ENCODE measurements at places on chromosomes 11 and 22.

DNA sequence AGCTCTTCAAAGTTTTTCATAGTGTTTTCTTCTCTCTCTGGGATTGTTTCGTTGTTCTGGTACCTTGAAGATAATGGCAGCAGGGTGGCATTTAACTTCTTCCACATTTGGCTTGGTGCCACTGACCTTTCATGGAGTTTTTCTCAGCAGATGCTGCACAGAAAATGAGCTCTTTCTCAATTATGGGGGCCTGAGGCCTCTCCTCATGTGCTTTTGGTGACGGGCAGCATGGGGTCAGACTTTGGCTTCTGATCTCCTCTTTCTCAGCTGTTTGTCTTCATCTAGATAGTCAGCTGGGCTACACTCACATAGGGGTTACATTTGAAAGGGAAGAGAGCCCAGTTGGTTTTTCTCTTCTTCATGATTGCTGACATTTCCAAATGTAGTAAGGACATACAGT is 76.3 kb downstream of the FAT3 start:
- no peak for DNase-seq

- DNase-seq: no peak
Measured at GRCh38 chr11:12290477-12290922, 86.9 kb upstream of the PARVA start.

DNA sequence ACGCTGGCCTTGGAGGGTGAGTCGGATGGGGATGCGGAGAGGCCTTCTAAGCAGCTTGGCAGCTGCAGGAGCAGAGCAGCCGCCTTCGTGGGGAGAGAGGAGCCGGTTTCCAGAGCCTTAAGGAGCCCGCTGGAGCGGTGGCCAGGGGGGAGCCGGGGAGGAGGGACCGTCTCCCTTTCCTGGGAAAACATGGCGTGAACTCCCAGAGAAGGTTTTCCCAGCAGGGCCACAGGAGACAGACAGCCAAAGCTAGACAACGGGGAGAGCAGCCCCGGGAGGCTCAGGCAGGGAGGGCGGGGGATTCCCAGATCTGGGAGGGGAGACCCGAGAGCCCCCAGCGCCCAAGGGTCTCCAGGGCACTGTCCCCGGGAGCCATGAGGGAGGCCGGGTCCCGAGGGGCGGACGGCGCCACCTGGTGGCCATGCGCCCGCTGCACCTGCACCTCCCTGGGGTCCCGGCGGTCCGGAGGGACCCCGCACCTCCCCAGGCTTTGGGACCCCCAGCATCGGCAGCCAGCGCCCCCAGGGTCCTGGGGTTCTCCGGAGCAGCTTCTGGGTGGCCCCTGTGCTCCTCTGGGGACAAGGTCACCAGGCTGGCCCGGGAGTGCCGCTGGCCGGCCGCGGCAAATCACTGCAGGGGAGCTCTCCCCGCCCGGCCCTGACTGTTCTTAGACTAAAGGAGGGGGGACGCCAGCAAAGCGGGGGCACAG is 2.4 kb upstream of the SYT8 start:
- DNase-seq: no peak

DNA sequence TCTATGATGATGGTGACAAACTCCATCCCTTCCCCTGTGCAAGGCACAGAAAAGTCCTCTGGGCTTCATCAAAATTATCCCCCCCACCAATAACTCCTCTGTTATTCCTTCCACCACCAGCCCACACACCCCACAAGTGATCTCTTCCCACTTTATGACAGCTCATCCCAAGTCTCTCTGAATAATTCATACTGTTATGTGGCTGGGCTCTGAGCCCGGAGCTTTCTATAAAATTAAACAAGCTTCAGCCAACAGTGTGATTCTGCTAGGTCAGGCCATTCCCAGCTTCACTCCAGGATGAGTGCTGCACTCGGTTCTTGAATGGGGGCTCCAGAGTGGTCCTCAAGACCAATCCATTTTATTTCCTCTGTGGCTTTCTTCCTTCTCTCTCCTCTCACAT is 83.0 kb downstream of the INSC start:
- no peak for DNase-seq

- no peak for DNase-seq
Measured at GRCh38 chr22:23557467-23557866, 22.6 kb downstream of the IGLL1 start.

DNA sequence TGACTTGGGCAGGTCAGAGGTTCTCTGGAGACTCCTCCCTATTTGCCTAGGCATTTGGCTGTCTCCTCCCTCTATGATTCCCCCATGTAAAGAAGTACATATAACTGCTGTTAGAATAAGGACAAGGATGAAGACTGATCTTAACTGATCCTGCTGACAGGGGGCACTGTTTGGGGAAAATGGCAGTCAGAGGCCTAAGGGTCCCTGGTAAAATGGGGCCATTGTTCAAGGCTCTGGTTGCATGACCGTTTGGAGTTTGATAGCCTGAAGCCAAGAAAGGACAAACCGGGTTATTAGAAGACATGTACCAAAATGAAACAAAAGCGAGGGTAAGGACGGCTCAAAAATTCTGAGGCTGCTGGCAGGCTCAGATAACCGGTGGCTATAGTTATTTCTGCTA is 712.2 kb downstream of the NTM start:
- no peak for DNase-seq

DNA sequence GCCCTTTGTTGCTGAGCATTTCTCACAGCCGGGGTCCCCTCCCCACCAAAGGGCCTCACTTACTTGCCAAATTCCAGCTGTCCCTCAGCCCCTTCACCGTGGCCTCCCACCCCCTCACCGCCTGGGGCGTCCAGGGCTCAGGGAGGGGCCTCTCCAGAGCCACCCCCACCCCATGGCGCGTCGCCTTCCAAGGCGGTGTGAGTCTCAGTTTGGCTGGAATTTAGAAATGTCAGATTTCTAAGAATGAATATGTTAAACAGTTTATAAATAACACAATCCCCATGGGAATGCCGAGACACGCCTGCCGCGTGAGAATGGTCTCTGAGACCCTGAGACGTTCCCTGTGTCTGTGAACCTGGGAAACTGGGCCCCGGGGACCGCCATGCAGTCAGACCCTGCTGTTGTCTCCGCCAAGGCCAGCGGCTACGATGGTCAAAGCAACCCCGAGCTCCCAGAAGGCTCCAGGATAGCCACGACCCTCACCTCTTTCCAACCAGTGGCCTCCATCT is 28.9 kb downstream of the CELSR1 start:
- DNase-seq: no peak

GRCh38 chr11:61963282-61964057 is 4.0 kb downstream of the FTH1 start:
- peak; percentile 94 for DNase-seq

GRCh38 chr11:2507945-2508749 is 63.3 kb downstream of the KCNQ1 start:
- no peak for DNase-seq

DNA sequence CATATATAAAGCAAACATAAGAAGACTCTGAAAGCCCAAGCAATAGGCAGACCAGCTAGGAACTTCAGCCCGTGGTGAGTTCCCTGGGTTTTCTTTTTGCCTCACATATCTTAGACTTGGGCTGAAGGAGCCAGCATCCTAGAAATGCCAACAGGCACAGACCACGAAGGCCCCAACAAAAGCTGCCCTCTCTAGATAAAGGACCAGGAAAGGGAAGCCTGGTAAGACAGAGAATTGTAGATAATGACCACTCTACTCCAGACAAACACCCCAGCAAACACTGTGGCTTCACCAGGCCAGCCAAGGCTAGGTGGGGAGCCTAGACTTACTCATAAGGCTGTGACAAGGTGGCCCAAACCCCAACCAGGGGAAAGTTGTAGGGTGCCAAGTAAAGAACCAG is 11.2 kb downstream of the GAL start:
- no peak for DNase-seq

- no peak for DNase-seq
Measured at GRCh38 chr22:43172191-43172590, 14.7 kb downstream of the TTLL12 start.

- DNase-seq: peak; percentile 3
Measured at GRCh38 chr11:83508804-83509203, 222.6 kb upstream of the CCDC90B start.

DNA sequence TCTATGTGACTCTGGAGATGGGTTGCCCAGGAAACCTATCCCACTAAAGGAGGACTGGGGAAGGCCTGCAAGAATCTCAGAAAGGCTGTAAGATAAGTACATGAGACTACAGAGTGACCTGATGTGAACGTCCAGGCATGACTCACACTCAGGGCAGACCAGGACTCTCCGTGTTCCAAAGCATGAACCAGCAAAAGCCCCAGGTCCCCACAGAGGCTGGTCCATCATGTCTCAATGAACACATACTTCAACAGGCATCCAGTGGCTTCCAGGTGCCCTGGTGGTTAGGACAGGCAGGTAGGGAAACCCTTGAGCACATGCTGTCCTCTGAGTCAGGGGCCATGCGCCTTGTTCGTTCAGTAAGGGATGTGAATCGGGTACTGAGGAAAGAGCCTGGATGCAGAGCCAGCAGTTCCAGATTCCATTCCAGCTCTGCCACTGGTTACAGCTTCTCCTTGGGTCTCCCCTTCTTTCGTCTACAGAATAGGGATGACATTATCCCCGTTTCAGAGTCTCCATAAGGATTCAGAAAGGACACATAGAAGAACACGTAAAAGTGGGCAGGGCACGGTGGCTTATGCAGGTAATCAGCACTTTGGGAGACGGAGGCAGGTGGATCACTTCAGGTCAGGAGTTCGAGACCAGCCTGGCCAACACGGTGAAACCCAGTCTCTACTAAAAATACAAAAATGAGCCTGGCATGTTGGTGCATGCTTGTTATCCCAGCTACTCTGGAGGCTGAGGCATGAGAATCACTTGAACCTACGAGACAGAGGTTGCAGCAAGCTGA is 129.0 kb upstream of the TEAD1 start:
- no peak for DNase-seq

DNA sequence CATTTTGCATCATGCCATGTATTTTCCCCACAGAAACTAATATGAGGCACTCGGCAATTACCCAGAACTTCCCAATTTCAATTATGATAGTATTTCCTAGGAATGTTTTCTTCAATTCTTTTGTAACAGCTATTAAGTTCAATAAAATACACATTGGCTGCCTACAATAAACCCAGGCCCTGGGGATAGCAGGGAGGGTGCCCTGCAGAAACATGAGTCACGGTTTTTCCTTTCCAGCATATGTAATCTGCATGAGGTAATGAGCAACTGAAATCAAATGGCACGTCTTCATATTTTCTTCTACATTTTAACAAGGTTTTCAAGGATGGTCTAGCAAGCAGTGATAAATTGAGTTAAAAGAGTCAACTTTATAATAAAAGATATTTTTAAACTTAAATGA is 32.0 kb downstream of the GUCY1A2 start:
- no peak for DNase-seq

DNA sequence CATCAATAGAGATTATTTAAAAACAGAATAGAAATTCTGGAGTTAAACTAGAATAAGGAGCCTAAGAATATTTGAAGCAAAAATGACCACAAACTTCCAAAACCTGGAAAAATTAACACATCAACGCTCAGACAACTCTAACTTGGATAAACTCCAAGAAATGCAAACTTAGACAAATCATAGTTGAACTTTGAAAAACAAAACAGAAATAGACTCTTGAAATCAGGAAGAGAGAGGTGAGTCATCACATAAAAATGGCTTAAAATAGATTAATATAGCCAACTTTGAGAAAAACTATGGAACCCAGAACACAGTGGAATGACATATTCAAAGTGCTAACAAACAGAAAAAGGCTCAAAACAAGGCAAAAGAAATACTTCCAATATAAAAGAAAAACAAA is 974.2 kb downstream of the JRKL start:
- DNase-seq: no peak

- no peak for DNase-seq
Measured at GRCh38 chr11:21896216-21896615, 296.7 kb upstream of the ANO5 start.

GRCh38 chr11:93694557-93694956 is 33.1 kb downstream of the CEP295 start:
- peak; percentile 39 for DNase-seq

Data from fibroblast of gingiva (primary cell).